Jurkat, Clone E6-1 (cell line): ENCODE measurements at places on chromosomes 11 and 22.

- no peak for DNase-seq
These were observed 7.4 kb upstream of the CCDC34 start for GRCh38 chr11:27370374-27370773.

DNA sequence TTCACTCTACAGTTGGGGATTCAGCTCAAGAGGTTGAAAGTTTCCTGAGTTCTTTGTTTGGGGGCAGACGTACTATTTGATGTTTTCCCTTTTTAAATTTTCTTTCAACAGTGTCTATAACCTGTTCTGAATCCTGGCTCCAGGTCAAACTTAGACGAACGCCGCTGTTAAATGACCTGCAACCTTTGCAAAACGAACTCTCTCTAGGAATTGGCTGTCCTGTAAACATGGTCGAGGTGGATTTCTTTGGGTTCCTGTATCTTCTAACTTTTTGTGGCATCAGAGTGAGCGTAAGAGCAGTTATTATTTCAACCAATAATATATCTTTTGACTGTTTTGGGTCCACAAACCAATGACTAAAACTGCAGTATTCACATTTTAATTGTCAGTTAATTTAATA lies 1.6 kb downstream of the OOSP4A start:
- DNase-seq = no peak

- no peak for DNase-seq
These were observed 226.1 kb upstream of the FAT3 start for GRCh38 chr11:91998481-91998880.

GRCh38 chr22:45064313-45065278 lies 54.8 kb upstream of the PHF21B start:
- no peak for DNase-seq

- DNase-seq = no peak
These were observed 294.0 kb upstream of the CTSC start for GRCh38 chr11:88631497-88631896.

DNA sequence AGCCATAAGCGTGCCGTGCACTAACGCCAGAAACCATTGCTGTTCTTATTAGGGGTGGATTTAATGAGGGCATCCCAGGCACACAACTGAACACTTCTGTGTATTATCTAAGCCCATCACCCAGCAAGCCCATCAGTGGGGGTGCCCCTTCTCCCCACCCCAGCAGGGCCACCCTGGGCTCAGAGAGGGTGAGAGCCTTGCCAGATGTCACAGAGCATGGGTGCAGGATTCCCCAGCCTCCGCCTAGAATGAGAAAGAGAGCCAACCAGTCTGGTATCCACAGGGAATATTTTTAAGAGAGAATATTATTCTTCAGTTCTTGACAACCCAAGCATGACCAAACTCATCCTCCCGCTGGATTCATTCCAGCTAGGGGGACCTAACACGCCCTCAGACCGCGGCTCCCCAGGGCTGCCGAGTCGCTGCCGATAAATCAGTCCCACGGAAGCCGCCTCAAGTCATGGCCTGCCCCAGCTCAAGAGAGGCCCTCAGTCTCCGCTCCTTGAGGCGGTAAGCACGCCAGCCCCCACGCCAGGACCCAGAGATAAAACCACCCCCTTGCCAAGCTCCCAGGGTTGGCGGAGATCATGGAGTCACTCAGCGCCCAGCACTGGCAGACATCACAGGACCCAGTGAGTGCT lies 47.2 kb downstream of the MN1 start:
- no peak for DNase-seq

DNA sequence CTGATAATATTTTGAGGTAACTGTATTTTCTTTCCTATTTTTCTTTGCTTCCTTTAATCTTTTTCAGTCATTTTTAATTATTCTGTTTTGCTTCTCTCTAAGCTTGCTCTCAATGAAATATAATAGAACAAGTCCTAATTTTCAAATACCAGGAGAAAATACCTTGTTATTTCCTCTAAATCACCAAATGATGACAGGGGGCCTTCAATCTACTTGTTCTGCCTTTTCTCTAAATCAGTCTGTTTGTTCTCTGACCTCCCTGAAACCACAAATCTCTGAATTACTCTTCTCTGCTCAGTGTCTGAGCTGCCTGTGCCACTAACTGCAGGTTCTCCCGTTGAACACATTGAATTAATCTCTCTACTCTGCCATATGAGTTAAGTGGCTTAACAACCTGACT lies 286.2 kb downstream of the C11orf87 start:
- no peak for DNase-seq

- no peak for DNase-seq
These were observed 63.8 kb upstream of the APOA1 start for GRCh38 chr11:116901211-116901610.

GRCh38 chr11:72350752-72351151 lies 83.6 kb downstream of the CLPB start:
- no peak for DNase-seq

DNA sequence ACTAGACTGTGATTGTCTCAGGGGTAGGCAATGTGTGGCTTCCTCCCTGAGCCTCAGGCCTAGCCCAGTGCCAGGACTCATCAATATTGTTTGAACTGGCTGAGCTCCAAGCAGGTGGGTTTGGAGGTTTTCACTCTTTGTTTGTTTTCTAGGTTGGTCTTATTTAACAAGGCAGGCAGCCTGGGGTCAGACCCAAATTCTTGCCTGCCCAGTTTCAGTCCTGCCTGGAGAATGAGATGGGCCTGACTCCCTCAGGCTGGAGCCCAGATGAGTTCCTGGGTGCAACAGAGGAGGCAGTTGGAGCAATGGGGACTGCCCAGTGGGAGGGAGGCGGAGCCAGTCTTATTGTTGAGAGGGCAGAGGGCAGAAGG lies 28.3 kb upstream of the TP53I11 start:
- DNase-seq = no peak

DNA sequence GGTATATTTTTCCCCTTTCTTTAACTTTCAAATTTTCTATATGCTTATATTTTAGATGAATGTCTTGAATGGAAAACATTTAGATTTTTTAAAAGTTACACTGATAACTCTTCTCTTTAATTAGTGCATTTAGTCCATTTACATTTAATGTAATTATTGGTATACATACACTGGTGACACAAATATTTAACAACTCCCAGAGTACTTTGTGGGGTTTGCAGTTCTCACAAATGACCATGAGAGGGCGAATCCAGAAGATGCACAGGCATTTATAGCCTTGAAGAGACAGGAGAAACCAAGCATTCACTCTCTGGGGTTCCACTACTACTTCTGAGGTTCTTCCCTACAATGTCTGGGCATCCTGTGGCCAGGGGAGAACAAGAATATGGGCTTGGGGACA lies 125.1 kb downstream of the TIMP3 start:
- peak; percentile 28 for DNase-seq
